ENCODE measurements at places on chromosomes 2 and 18. TPM values are rescaled to one million over a fixed set of nuclear protein-coding genes. Genes with fewer than 3 reads are reported as not detected.

The ZSWIM2 gene
- total RNA-seq, result not detected

The TWIST2 gene
- 58.7 TPM for total RNA-seq

- no peak for DNase-seq
These were observed 70.3 kb downstream of the MYT1L start for GRCh38 chr2:2260696-2261268.

DNA sequence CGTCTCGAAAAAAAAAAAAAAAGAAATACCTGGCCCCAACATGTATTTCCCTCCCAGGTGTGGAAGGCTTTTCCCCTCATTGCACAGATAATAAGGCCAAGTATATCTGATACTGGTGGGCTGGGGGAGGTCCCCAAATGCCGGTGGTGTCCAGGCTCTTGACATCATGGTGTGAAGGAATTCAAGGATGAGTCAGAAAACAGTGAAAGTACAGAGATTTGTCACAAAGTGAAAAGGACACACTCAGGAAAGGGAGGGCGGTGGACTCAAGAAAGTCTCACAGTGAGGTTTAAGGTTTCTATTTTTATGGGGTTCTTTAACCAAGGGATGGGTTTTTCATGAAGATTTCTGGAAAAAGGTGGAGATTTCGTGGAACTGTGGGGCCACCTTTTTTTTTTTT is 37.8 kb upstream of the FZD5 start:
- no peak for DNase-seq

- DNase-seq, result no peak
These were observed 46.8 kb upstream of the SMIM21 start for GRCh38 chr18:75474332-75474731.
